Hematopoietic multipotent progenitor cell treated with erythropoietin and hydrocortisone succinate and interleukin-3 and kit ligand, for 8 days (in vitro differentiated cells): ENCODE measurements at places on chromosomes 7 and 10.

- DNase-seq, result no peak
Observed at GRCh38 chr10:71433768-71434744, 37.3 kb downstream of the CDH23 start.

GRCh38 chr10:76136961-76137360 lies 705.5 kb downstream of the LRMDA start:
- no peak for DNase-seq

GRCh38 chr7:152568972-152569371 lies 107.0 kb downstream of the XRCC2 start:
- DNase-seq, result no peak

GRCh38 chr10:119455609-119456434 lies 86.7 kb downstream of the RGS10 start:
- DNase-seq, result no peak

DNA sequence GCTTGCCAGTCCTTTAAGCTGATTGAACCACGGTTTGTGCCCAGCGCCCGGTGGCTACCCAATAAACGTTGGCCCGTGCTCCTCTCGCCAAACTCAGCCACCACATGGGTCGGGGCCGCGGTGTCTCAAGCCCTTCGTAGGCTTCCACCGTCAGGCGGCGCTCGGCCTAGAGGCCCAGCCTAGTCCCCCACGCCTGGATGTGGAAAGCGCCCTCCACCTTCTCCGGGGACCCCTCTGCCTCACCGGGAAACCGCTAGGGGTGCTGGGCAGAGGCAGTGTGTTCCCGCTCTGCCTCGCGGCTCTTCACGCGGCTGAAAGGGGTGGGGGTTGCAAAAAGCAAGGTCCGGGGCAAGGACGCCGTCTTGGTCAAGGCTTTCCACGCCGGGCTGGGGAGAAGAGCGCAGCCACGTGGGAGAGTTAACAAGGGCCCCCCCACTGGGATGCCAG lies 29.8 kb downstream of the LEP start:
- no peak for DNase-seq

- no peak for DNase-seq
Observed at GRCh38 chr7:861222-861621, 15.1 kb upstream of the GET4 start.

DNA sequence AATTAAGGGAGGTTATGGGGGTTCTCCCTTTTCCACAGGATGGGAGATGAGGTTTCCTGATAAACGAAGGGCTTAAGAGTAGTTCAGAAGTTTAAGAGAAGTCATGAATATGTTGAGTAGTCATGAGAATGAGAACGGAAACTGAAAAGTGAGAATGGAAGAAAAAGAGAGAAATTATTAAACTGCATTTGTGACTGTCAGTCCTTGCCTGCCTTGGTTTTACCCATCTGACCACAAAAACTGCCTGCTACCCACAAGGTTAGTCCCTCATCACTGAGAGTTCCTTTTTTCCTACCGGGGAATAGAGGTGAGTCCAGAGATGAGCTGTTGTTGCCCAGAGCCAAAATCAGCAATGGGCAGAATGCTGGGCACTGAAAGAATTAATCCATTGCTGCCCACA lies 174.1 kb upstream of the BET1 start:
- no peak for DNase-seq
